Lung (tissue), 17 donors: ENCODE measurements at places on chromosomes 16 and 17. TPM values are rescaled to one million over a fixed set of nuclear protein-coding genes. Genes with fewer than 3 reads are reported as not detected.

The QPRT gene
- 22.0 TPM for total RNA-seq

The TRPV2 gene
- 12.6 TPM for total RNA-seq

- H3K27ac ChIP-seq, result no peak overlapping the region
- no peaks in the 10 kb centered on the region for H3K36me3 ChIP-seq
- peaks cover 29% of the 10 kb centered on the region for H3K4me1 ChIP-seq
- DNase-seq, result no peak
- H3K27me3 ChIP-seq, result no peaks in the 10 kb centered on the region
Measured at GRCh38 chr17:77316651-77317050, 175.9 kb downstream of the SEC14L1 start.

DNA sequence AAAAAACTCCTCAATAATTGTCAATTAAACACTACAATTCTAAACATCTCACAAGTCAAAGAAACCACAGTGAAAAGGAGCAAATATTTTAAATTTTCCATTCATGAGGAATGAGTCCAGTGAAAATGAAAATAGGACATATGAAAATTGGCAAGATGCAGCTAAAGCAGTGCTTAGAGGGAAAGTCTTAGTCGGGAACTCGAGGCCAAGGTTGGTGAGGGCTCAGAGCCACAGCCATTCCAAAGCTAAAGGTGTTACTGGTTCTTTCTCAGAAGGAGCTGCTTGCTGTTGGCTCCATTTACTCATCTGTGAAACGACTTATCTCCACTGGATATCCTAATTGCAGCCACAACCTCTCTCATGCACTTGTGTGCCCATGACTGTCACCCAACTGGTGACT, 6.5 kb downstream of the SLC38A8 start:
- no peaks in the 10 kb centered on the region for H3K27me3 ChIP-seq
- H3K4me1 ChIP-seq, result no peaks in the 10 kb centered on the region
- H3K36me3 ChIP-seq, result no peaks in the 10 kb centered on the region
- H3K4me3 ChIP-seq, result no peak overlapping the region
- DNase-seq, result no peak

- no peak for DNase-seq
- H3K27me3 ChIP-seq, result no peaks in the 10 kb centered on the region
- peaks cover 5% of the 10 kb centered on the region for H3K36me3 ChIP-seq
- no peak overlapping the region for H3K4me3 ChIP-seq
- H3K27ac ChIP-seq, result no peak overlapping the region
- H3K4me1 ChIP-seq, result peaks cover 2% of the 10 kb centered on the region
Measured at GRCh38 chr16:24088767-24089166, 167.4 kb upstream of the CACNG3 start.

DNA sequence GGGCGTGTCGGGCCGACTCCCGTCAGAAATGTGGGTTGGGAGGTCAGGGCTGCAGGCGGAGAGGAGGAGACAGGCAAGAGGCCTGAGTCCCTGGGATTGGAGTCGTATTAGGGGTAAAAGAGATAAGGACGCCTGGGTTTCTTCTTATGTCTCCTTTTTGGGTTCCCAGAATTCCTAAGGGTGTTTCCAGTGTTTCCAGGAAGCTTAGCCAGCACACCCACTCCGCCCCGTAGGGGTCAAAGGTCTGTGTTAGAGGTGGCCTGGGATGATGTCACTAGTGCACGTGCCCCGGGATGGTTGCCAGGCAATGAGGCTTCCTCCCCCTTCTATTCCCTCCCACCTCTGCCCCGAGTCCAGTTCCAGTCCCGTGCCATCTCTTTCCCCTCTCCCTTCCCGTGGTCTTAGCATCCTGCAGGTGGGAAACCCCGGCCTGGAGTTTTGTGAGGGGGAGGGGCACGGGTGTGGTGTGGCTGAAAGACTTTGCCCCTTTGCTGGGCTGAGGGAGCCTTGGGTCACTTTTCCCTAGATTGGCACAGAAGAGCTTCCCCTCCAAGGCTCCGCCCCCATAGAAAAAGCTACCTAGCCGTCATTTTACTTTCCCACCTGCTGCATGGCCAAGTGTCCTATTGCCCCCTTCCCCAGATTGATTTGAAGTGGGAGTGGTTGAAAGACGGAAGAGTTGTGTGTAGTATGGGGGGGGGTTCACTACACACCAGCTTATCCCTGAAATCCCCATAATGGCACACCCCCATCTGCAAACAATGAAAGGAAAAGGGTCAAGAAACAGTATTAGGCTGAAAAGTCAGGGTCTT, 2.8 kb downstream of the KDM6B start:
- H3K27me3 ChIP-seq, result no peaks in the 10 kb centered on the region
- peak overlapping the region; percentile 96 for H3K27ac ChIP-seq
- peak overlapping the region; percentile 62 for H3K4me3 ChIP-seq
- DNase-seq, result peak; percentile 95
- peaks cover 14% of the 10 kb centered on the region for H3K4me1 ChIP-seq

- peak; percentile 64 for DNase-seq
- no peaks in the 10 kb centered on the region for H3K27me3 ChIP-seq
- H3K36me3 ChIP-seq, result peaks cover 19% of the 10 kb centered on the region
- peak overlapping the region; percentile 88 for H3K27ac ChIP-seq
Measured at GRCh38 chr17:15999974-16000827, 577 bp downstream of the TTC19 start.

DNA sequence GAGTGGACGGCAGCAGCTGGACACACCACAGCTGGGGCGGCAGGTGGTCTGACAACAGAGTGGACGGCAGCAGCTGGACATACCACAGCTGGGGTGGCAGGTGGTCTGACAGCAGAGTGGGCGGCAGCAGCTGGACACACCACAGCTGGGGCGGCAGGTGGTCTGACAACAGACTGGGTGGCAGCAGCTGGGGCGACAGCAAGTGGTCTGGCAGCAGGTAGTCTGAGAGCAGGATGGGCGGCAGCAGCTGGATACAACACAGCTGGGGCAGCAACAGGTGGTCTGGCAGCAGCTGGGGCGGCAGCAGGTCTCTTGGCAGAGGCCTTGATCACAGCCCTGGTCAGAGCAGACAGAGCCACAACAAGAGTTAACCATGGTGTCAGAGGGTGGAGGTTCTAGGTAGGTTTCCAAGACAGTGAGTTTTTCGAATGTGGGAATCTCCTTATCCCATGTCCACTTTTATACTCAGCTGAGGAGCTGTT, at the start of gene KRTAP4-1:
Gene KRTAP4-1, minus strand, starts transcription at position 432 of the 482 bp plus-strand sequence. Its CDS starts 57 bp downstream, at position 375.
- DNase-seq, result no peak
- no peaks in the 10 kb centered on the region for H3K4me1 ChIP-seq
- no peak within 1 kb of the TSS for H3K4me3 ChIP-seq
- no peaks in the 10 kb centered on the region for H3K27me3 ChIP-seq
- no peak within 1 kb of the TSS for H3K27ac ChIP-seq

DNA sequence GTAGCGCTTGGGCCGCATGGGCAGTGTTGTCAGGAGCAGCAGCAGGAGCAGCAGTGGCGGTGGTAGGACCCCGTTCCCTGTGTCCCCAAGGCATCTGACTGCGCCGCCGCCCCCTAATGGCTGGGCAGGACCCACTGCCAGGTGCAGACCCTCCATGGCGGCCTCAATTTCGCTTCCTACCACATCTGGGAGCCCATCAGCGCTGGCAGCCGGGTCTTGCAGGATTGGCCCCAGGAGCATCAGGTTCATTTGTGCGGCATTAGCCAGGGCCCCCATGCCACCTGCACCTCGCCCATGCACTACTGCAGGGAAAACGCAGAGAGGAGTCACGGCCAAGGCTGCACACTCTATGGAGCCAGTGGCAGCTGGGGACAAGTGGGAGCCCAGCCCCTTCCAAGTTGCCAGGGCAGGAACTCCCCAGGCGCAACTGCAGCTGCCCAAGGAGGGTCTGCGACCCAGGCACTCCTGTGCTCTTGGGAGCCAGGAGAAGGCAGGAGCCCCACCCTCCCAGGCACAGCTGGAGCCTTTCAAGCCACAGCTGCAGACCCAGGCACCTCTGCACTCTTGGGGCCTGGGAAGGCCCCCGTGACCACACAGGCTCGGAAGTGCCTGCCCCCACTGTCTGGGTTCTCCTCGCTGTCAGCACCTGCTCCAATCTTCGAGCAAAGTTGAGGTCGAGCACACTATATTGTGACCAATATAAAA, 594.2 kb downstream of the KCNJ18 start:
- no peaks in the 10 kb centered on the region for H3K4me1 ChIP-seq
- DNase-seq, result no peak
- H3K27me3 ChIP-seq, result no peaks in the 10 kb centered on the region
- no peak overlapping the region for H3K4me3 ChIP-seq
- H3K27ac ChIP-seq, result no peak overlapping the region

DNA sequence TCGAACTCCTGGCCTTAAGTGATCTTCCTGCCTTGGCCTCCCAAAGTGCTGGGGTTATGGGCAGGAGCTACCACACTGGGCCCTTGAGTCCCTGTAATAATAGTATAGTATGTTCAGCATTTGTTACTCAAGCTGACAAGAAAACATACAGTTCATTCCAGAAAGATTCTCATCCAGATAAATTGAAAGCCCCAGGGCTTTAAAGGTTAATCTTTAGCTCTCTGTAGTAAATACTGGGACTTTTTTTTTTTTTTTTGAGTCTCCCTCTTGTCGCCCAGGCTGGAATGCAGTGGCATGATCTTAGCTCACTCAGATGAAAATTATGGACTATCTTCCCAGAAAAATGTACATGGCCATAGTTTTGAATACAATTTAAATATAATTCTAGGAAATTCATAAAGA, 11.0 kb downstream of the BRCA1 start:
- H3K27me3 ChIP-seq, result no peaks in the 10 kb centered on the region
- no peak overlapping the region for H3K4me3 ChIP-seq
- no peaks in the 10 kb centered on the region for H3K36me3 ChIP-seq

- no peak for DNase-seq
- no peaks in the 10 kb centered on the region for H3K27me3 ChIP-seq
- no peaks in the 10 kb centered on the region for H3K36me3 ChIP-seq
- H3K4me1 ChIP-seq, result no peaks in the 10 kb centered on the region
Measured at GRCh38 chr17:71251951-71252350, 868.9 kb upstream of the SOX9 start.

GRCh38 chr17:6843241-6843880, 11.8 kb upstream of the TEKT1 start:
- DNase-seq, result peak; percentile 13
- H3K36me3 ChIP-seq, result no peaks in the 10 kb centered on the region
- no peak overlapping the region for H3K4me3 ChIP-seq
- H3K27me3 ChIP-seq, result peaks cover 8% of the 10 kb centered on the region

The ORC6 gene
- 4.2 TPM for total RNA-seq

DNA sequence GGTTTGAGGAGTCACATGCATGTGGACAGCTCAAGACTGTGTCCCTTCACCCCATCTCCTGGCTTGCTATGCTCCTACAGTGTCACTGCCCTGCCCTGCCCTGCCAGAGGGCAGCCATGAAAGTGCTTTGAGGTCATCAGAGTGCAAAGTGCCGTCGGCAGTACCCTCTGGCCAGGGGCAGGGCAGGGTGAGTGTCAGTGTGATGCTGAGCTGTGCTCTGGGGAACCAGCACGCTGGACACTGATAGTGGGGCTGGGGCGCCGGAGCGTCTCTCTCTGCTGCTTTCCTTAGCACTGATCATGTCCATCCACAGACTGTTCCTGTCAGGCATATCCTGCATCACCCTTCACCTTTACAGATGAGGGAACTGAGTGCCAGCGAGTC, 1.6 kb upstream of the SPATA32 start:
- H3K27ac ChIP-seq, result peak overlapping the region; percentile 35
- peaks cover 12% of the 10 kb centered on the region for H3K36me3 ChIP-seq
- H3K4me3 ChIP-seq, result no peak overlapping the region
- H3K4me1 ChIP-seq, result peaks cover 10% of the 10 kb centered on the region
- H3K27me3 ChIP-seq, result no peaks in the 10 kb centered on the region

DNA sequence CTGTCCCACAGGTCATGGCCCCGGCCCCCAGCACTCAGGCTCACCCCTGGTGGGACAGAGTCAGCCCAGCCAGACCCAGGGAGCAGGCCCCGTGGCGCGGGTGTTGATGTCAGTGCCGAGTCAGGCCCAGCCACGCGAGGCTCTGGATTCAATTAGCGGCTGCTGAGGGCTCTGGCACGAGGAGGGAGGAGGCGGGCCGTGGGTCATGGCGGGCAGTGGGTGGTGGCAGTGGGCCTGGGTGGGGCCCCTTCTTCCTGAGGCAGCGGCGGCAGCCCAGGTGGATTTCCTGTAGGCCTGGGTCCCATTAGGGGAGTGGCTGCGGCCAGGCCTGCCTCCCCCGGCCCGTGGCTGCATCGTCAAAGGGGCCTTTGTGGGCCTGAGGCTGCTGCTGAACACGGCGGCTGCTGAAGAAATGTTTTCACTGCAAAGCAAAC, 12.9 kb downstream of the VASN start:
- no peaks in the 10 kb centered on the region for H3K36me3 ChIP-seq
- no peak overlapping the region for H3K27ac ChIP-seq

- no peak overlapping the region for H3K4me3 ChIP-seq
- H3K27me3 ChIP-seq, result no peaks in the 10 kb centered on the region
- H3K27ac ChIP-seq, result no peak overlapping the region
- peak; percentile 81 for DNase-seq
- H3K36me3 ChIP-seq, result no peaks in the 10 kb centered on the region
Measured at GRCh38 chr16:84595052-84595481, 22.8 kb downstream of the COTL1 start.

- peaks cover 3% of the 10 kb centered on the region for H3K36me3 ChIP-seq
- H3K27me3 ChIP-seq, result no peaks in the 10 kb centered on the region
- DNase-seq, result no peak
Measured at GRCh38 chr17:74219576-74220133, 6.3 kb downstream of the TTYH2 start.

DNA sequence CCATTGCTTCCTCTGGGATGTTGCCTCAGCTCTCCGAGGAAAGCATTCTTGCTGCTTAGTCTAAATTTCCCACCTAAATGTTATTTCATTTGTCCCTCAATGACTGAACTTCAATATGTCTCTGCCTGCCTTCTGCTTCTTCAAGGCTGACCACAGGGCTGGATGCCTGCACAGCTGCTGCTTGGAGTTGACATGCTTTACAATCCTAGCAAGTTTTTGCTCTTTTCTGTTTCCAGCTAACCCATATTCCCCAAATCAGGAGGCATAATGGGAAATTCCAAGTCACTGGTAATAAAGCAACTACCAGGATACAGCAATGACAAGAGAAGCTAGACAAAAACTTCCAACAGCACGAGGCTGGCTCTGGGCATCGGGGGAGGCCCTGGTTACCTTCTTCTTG, 48.9 kb downstream of the GTF3C1 start:
- H3K4me1 ChIP-seq, result peaks cover 41% of the 10 kb centered on the region
- no peak for DNase-seq
- no peak overlapping the region for H3K4me3 ChIP-seq

DNA sequence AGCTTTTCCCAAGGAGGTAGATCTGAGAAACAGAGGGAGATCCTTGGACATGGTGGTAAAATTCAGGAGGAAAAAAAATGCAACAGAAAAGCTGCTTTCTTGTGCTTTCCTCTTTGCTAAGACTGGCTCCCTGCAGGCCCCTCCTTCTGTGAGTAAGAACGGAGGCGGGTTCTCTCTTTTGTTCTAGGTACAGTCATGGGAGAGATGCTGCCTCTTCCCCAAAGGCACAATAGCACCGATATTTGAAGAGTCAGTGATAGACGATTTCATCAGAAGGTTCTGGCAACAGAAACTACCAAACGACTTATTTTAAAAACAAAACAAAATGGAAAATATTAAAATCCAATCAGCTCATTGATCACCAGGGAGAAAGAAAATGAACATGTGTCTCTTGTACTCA, 32.6 kb upstream of the KIFC3 start:
- no peak overlapping the region for H3K4me3 ChIP-seq
- H3K36me3 ChIP-seq, result no peaks in the 10 kb centered on the region
- no peak overlapping the region for H3K27ac ChIP-seq
- H3K27me3 ChIP-seq, result no peaks in the 10 kb centered on the region

The TLCD3A gene
- 16.2 TPM for total RNA-seq

- H3K27ac ChIP-seq, result no peak overlapping the region
- DNase-seq, result no peak
- H3K4me3 ChIP-seq, result no peak overlapping the region
- H3K36me3 ChIP-seq, result no peaks in the 10 kb centered on the region
Measured at GRCh38 chr16:62872339-62872738, 836.1 kb upstream of the CDH8 start.

The MRTFB gene
- total RNA-seq, result 50.9 TPM

GRCh38 chr17:4344926-4345325, 21.5 kb downstream of the UBE2G1 start:
- no peaks in the 10 kb centered on the region for H3K27me3 ChIP-seq
- no peak overlapping the region for H3K4me3 ChIP-seq
- peaks cover 23% of the 10 kb centered on the region for H3K4me1 ChIP-seq
- H3K36me3 ChIP-seq, result no peaks in the 10 kb centered on the region
- no peak overlapping the region for H3K27ac ChIP-seq
